ENCODE measurements at places on chromosomes 16 and 17. TPM values are rescaled to one million over a fixed set of nuclear protein-coding genes. Genes with fewer than 3 reads are reported as not detected.

- peaks cover 36% of the 10 kb centered on the region for H3K4me1 ChIP-seq
- peak overlapping the region; percentile 70 for H3K27ac ChIP-seq
- H3K36me3 ChIP-seq, result no peaks in the 10 kb centered on the region
- no peak overlapping the region for H3K4me3 ChIP-seq
- H3K27me3 ChIP-seq, result no peaks in the 10 kb centered on the region
- no peak for DNase-seq
These were observed 50.1 kb downstream of the TOM1L2 start for GRCh38 chr17:17922070-17922614.

GRCh38 chr16:50478773-50479149 is 69.4 kb upstream of the NKD1 start:
- H3K4me3 ChIP-seq, result no peak overlapping the region
- peaks cover 2% of the 10 kb centered on the region for H3K36me3 ChIP-seq
- H3K4me1 ChIP-seq, result peaks cover 28% of the 10 kb centered on the region
- H3K27ac ChIP-seq, result no peak overlapping the region

- DNase-seq, result no peak
- H3K36me3 ChIP-seq, result peaks cover 5% of the 10 kb centered on the region
- H3K4me3 ChIP-seq, result peak overlapping the region; percentile 45
- peak overlapping the region; percentile 91 for H3K27ac ChIP-seq
- H3K4me1 ChIP-seq, result peaks cover 58% of the 10 kb centered on the region
- no peaks in the 10 kb centered on the region for H3K27me3 ChIP-seq
These were observed 3.4 kb downstream of the SLC16A5 start for GRCh38 chr17:75090871-75091854.

- H3K27ac ChIP-seq, result no peak overlapping the region
- peak; percentile 81 for DNase-seq
- peaks cover 53% of the 10 kb centered on the region for H3K4me1 ChIP-seq
- H3K27me3 ChIP-seq, result no peaks in the 10 kb centered on the region
- H3K4me3 ChIP-seq, result 0 out of 2 replicates have a peak overlapping the region, but pooled peaks have one; percentile 10
These were observed 191.1 kb upstream of the CIBAR2 start for GRCh38 chr16:85303354-85303883.

GRCh38 chr17:32523827-32524552 is 37.2 kb downstream of the CDK5R1 start:
- peaks cover 40% of the 10 kb centered on the region for H3K4me1 ChIP-seq
- H3K4me3 ChIP-seq, result no peak overlapping the region
- no peak overlapping the region for H3K27ac ChIP-seq
- DNase-seq, result no peak
- H3K36me3 ChIP-seq, result no peaks in the 10 kb centered on the region

DNA sequence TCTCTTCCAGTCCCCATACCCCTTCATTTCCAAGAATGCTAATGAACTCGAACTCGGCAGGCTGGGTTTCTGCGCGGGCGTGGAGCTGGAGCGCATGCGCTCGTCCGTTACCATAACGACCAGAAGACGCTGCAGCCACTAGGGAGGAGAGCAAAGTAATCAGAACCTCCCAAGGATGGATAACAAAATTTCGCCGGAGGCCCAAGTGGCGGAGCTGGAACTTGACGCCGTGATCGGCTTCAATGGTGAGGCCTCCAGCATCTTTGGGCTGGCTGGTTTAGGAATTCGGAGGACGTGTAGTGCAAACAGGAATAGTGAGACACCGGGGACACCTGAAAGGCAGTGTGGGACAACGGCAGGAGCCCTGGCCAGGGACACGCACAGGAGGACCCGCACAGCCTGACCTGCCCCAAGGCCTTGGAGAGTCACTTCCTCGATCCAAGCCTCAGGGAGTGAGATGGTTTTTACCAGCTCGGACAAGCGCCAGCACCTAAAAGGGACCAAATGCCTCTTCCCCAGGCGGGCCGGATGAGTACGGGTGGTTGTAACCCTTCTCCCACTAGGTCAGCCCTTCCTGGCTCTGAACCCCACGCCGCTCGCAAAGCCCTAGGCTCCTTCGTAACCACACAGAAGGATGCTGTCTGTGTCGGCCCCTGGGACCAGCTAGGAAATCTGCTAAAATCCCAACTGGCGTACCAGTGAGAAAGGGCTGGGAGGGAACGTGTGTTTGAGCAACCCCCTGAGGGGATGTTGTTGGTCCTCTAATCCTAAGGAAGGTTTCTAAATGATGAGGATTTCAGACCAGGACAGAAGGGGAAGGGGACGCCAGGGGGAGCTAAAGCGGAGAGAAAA is at the start of gene CFAP52:
TSS of gene CFAP52 (plus strand) at position 122 of the 852 bp plus-strand sequence. CDS start at position 176, 54 bp downstream.
- no peak within 1 kb of the TSS for H3K27ac ChIP-seq
- peak within 1 kb of the TSS; percentile 93 for H3K4me3 ChIP-seq
- H3K27me3 ChIP-seq, result peaks cover 4% of the 10 kb centered on the region
- H3K4me1 ChIP-seq, result peaks cover 9% of the 10 kb centered on the region
- DNase-seq, result peak; percentile 85

DNA sequence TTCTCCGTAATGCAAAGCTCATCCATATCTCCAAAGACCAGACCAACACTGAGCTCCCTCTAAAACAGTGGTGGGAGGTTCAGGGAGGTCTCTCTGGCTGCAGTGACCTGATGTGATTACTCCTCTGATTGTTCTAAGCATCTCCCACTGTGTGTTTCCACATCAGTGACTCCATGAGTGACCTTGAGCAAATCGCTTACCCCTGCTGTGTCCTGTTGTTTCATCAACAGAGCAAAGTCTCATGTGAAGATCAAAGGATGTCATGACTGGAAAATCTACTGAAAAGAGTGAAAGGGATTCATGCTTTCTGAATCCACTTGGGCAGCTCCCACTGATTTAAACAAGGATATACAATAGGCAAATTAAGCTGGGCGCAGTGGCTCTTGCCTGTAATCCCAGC is 352.9 kb downstream of the TMEM114 start:
- peaks cover 16% of the 10 kb centered on the region for H3K27me3 ChIP-seq
- DNase-seq, result no peak
- no peak overlapping the region for H3K4me3 ChIP-seq
- H3K36me3 ChIP-seq, result peaks cover 84% of the 10 kb centered on the region

DNA sequence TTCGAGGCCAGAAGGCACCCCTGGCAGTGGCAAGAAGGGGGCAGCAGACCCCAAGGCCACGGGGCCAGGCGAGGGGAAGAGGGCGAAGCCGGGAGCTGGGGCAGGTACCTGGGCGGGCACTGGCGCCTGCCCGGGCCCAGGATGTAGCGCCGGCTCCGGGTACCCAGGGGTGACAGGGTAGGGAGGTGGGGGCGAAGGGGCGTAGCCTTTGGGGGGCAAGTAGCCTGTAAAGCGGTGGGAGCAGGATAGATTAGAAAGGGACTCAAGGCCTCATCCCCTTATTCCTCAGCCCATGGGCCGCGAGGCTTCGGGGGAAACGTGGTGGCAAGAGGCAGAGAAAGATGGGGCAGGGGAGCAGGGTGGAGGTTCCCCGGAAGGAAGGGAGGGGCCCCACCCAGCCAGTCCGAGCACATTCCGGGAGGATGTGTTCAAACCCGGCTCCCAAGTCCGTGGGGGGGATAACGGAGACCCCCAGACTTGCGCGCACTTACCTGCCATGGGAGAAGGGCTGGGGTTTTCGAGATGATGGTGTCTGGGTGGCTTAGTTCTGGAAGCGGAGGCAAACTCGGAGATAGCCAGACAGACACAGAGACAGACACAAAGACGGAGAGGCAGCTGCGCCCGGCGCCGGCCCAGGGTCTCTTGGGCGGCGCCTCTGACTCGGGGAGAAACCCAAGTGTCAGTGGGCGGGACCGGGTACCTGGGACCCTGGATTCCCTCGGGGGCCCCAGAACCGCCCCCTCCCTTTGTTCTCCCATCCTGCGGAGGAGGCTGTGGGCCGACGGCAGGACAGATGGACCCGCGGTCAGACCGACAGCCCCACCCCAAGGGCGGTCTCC is 493 bp downstream of the PLSCR3 start:
- no peaks in the 10 kb centered on the region for H3K27me3 ChIP-seq
- peaks cover 11% of the 10 kb centered on the region for H3K4me1 ChIP-seq
- H3K4me3 ChIP-seq, result peak overlapping the region; percentile 90
- peaks cover 20% of the 10 kb centered on the region for H3K36me3 ChIP-seq

DNA sequence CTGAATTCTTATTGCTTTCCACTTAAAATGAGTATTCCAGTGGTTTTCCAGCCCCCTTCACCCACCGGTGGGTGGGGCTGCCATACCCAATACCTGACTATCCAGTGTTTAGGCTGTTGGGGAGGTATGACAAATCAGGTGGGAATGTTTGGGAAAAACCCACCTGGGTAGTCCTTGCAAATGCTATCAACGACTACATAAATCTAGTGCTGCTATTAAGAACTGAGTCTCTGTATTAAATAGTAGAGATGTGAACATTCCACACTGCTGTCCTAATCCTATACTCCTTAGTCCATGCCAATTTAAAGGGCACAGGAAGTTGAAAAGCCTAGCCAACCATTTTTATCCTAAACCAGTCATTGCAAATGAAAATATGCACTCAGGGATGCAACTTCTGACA is 126.6 kb downstream of the AXIN2 start:
- DNase-seq, result no peak
- H3K4me1 ChIP-seq, result peaks cover 7% of the 10 kb centered on the region
- H3K36me3 ChIP-seq, result peaks cover 8% of the 10 kb centered on the region
- H3K27ac ChIP-seq, result no peak overlapping the region
- H3K4me3 ChIP-seq, result no peak overlapping the region

- no peaks in the 10 kb centered on the region for H3K27me3 ChIP-seq
- no peak for DNase-seq
- no peak overlapping the region for H3K4me3 ChIP-seq
- no peaks in the 10 kb centered on the region for H3K36me3 ChIP-seq
- no peaks in the 10 kb centered on the region for H3K4me1 ChIP-seq
These were observed 47.4 kb upstream of the CDYL2 start for GRCh38 chr16:80851831-80852230.

GRCh38 chr16:68064791-68065365 is 20.3 kb upstream of the NFATC3 start:
- no peak overlapping the region for H3K4me3 ChIP-seq
- 0 out of 2 replicates have a peak overlapping the region, but pooled peaks have one; percentile 28 for H3K27ac ChIP-seq
- H3K27me3 ChIP-seq, result no peaks in the 10 kb centered on the region
- no peaks in the 10 kb centered on the region for H3K4me1 ChIP-seq
- peak; percentile 79 for DNase-seq

DNA sequence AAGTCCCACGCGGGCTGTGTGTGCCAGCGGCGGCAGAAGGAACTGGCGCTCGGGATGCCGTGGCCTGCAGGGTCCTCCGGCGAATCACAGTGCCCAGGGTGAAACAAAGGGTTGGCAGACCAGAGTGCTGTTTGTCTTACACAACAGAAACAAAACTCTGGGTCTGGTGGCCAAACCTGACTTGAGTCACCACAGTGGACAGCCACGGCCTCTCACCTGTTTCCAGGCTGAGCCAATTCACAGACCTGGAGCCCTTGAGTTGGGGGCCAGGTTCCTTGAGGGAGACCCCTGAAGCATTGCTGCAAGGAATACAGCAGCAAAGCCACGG is 2.1 kb upstream of the CHMP6 start:
- H3K4me1 ChIP-seq, result peaks cover 7% of the 10 kb centered on the region
- no peak overlapping the region for H3K4me3 ChIP-seq
- no peaks in the 10 kb centered on the region for H3K36me3 ChIP-seq
- peaks cover 10% of the 10 kb centered on the region for H3K27me3 ChIP-seq

- no peaks in the 10 kb centered on the region for H3K27me3 ChIP-seq
- DNase-seq, result no peak
- no peaks in the 10 kb centered on the region for H3K36me3 ChIP-seq
- H3K27ac ChIP-seq, result no peak overlapping the region
- no peak overlapping the region for H3K4me3 ChIP-seq
These were observed 167.1 kb upstream of the CIBAR2 start for GRCh38 chr16:85279402-85279801.

- no peaks in the 10 kb centered on the region for H3K27me3 ChIP-seq
- no peak for DNase-seq
- H3K4me3 ChIP-seq, result no peak overlapping the region
- H3K4me1 ChIP-seq, result peaks cover 6% of the 10 kb centered on the region
These were observed 13.9 kb upstream of the ADGRG1 start for GRCh38 chr16:57614536-57614935.

- H3K4me1 ChIP-seq, result peaks cover 35% of the 10 kb centered on the region
- DNase-seq, result no peak
- H3K36me3 ChIP-seq, result no peaks in the 10 kb centered on the region
- peaks cover 5% of the 10 kb centered on the region for H3K27me3 ChIP-seq
These were observed 8.8 kb downstream of the WFDC1 start for GRCh38 chr16:84303516-84303915.

DNA sequence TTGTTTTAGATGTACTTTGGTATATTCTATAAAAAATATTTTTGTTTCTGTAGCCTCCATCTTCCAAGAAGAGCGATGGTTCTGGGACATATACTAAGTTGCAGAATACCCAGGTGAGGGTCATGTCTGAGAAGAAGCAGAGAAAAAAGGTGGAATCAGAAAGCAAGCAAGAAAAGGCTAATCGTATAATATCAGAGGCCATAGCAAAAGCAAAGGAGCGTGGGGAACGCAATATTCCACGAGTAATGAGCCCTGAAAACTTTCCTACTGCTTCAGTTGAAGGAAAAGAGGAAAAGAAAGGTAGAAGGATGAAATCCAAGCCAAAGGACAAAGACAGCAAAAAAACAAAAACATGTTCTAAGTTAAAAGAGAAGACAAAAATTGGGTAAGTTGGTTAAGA is 154.6 kb downstream of the CHD9 start:
- H3K4me1 ChIP-seq, result peaks cover 41% of the 10 kb centered on the region
- peak overlapping the region; percentile 82 for H3K27ac ChIP-seq
- peaks cover 32% of the 10 kb centered on the region for H3K36me3 ChIP-seq
- DNase-seq, result no peak
- peak overlapping the region; percentile 80 for H3K4me3 ChIP-seq

DNA sequence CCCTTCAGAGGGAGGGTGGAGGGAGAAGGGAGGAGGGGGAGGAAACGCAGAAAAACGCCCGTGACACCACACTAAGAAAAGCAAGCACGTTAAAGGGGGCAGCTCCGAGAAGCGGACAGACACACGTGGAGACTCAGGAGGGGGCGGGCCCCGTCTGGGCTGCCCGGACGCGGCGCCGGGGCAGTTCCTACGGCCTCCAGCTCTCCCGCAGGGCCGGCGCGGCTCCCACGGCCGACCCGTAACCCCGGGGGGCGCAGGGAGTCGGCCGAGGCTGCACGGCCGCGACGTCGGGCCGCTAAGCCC is 362 bp downstream of the KLHDC4 start:
- peak overlapping the region; percentile 72 for H3K27ac ChIP-seq
- peaks cover 6% of the 10 kb centered on the region for H3K4me1 ChIP-seq
- no peak for DNase-seq
- no peaks in the 10 kb centered on the region for H3K27me3 ChIP-seq
- peaks cover 28% of the 10 kb centered on the region for H3K36me3 ChIP-seq

- H3K4me3 ChIP-seq, result no peak overlapping the region
- no peak overlapping the region for H3K27ac ChIP-seq
- peaks cover 53% of the 10 kb centered on the region for H3K36me3 ChIP-seq
- H3K4me1 ChIP-seq, result no peaks in the 10 kb centered on the region
These were observed 112.5 kb downstream of the MAP2K4 start for GRCh38 chr17:12133183-12133582.

- no peak overlapping the region for H3K27ac ChIP-seq
- no peaks in the 10 kb centered on the region for H3K36me3 ChIP-seq
- DNase-seq, result no peak
- H3K27me3 ChIP-seq, result peaks cover 13% of the 10 kb centered on the region
These were observed 72.8 kb upstream of the DYNLRB2 start for GRCh38 chr16:80468029-80468428.

The CETP gene
- not detected for total RNA-seq

The CACNA1H gene
- 38.0 TPM for total RNA-seq

The TIGD7 gene
- total RNA-seq, result 5.3 TPM

The KRTAP1-1 gene
- not detected for total RNA-seq

The KRTAP4-3 gene
- not detected for total RNA-seq

The PIMREG gene
- total RNA-seq, result 99.3 TPM

The AHSP gene
- total RNA-seq, result 0.81 TPM

The FHOD1 gene
- 68.9 TPM for total RNA-seq

The CHTF8 gene
- total RNA-seq, result 115 TPM

The CACNG4 gene
- total RNA-seq, result 2.3 TPM

The MSI2 gene
- total RNA-seq, result 79.9 TPM

The HOXB2 gene
- total RNA-seq, result 1.3 TPM

Data from WTC11 (cell line).